ENCODE measurements at places on chromosomes 7 and 10. TPM values are rescaled to one million over a fixed set of nuclear protein-coding genes. Genes with fewer than 3 reads are reported as not detected.

CALY gene
- not detected for total RNA-seq

DNA sequence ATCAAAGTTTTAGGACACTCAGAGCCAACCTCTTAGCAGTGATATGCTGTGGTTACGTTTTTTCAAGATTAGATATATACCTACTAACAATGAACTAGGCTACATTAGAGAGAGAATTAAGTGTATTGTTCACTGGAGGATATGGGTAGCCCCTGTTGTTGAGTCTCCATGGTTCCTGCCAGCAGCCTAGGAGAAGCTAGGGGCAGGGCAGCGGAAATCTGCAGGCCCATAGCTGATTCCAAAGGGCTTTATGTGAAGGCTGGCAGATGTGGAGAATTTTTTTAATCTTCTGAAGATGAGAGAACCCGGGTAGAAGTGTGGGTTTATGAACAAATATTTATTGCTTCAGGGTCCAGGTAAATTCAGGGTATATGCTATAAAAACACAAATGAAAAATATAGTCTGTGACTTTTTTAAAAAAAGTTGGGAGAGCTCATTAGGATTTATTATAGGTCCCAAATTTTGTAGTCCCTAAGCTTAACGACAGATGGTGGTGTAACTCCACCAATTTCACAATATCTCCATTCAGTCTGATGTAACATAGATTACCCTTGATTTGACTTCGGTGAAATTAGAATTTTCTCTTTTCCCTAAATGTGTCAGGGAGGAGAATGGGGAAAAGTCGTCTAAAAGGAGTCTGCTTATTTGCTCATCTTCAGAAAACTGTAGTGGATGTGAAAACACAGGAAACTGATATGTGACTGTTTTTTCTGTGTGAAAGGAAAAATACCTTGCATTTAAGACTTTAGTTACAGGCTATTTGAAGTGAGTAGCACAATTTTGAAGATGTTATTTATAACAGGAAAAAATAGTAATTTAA lies 163.0 kb upstream of the PPP1R3A start:
- DNase-seq: no peak

DNA sequence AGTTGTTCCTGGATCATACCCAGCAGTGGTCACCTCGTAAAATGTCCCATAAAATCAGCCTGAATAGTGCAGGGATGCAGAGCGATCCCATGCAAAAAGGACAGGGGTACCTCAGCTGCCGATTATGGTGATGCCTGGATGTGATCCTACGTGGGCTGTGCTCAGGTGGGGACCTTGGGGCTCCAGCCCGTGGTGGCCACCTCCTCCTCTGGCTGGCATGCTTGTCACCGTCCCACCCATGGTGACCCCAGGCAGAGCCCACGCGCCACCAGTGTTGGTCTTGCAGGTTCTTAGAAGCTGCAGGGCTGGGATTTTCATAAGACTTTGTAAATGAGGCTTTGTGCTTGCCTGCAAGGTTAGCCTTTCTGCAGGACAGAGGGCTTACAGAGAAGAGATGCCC lies 97.2 kb downstream of the GLRX3 start:
- no peak for DNase-seq

MCU gene
- total RNA-seq: 12.4 TPM

- DNase-seq: no peak
Observed at GRCh38 chr7:66296001-66296521, 90.9 kb downstream of the TPST1 start.

DNA sequence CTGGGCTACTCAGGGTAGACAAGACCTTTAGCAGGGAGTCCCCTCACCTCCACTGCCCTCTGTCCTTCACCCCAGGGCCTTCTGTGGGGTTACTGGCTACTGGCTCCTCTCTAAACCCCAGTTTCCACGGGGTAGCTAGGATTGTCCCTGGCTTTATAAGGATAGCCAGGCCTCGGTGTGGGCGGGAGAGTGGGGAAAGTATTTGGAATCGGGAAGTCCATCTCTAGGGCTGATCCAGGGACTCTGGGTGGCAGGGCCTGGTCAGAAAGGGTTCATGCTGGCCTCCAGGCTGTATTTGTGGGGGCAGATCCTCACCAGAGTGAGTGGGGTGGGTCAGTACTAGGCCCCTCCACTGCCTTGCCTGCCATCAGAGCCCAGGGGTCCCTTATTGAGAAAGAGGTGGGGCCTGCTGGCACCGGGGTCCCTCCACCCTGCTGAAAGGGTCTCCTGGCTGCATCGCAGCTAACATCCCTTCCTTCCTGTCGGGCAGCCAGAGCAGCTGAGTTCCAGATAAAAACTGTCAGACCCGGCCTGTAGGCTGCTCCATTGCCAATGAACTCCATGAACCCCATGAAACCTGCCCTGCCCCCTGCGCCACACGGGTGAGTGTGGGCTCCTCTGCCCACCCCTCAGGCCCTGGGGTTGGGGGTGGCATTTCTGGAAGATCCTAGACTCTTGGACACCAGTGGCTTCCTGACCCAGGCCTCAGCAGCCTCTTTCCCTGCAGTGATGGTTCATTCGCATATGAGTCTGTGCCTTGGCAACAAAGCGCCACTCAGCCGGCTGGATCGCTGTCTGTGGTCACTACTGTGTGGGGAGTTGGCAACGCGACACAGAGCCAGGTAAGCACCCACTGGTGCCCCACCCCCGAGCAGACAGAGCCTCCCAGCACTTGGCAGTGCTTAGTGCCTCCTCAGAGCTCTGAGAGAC lies 7.3 kb downstream of the ZMIZ2 start:
- DNase-seq: no peak

DNA sequence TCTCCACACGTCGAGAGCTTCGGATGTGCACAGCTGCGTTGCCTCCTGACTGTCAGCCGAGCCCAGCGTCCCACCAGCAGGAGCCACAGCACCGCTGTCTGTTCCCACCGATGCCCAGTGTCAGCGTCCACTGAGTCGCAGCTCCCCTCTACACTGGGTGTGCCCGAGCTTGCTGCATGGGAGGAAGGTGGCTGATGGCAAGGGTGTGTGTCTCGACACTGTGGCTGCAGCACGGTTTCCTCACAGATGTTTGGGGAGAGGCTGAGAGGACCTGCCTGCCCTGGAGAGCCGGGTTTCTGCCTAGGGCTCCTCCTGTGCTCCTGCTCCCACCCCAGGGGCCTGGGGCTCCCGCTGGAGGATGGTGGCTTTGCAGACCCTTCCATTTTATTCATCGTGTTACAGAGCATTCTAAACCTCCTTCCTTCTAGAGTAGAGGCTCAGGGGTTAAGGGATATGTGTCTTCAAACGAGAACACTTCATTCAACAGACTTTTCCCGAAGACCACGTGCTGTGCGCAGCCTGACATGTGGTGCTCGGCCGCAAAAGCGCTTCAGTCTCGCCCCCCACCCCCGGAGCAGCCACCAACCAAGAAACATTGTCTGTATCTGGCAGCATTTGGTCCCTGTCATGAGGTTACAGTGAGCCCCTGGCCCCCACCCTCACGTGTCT lies 384.8 kb downstream of the DNAJB6 start:
- no peak for DNase-seq

DNA sequence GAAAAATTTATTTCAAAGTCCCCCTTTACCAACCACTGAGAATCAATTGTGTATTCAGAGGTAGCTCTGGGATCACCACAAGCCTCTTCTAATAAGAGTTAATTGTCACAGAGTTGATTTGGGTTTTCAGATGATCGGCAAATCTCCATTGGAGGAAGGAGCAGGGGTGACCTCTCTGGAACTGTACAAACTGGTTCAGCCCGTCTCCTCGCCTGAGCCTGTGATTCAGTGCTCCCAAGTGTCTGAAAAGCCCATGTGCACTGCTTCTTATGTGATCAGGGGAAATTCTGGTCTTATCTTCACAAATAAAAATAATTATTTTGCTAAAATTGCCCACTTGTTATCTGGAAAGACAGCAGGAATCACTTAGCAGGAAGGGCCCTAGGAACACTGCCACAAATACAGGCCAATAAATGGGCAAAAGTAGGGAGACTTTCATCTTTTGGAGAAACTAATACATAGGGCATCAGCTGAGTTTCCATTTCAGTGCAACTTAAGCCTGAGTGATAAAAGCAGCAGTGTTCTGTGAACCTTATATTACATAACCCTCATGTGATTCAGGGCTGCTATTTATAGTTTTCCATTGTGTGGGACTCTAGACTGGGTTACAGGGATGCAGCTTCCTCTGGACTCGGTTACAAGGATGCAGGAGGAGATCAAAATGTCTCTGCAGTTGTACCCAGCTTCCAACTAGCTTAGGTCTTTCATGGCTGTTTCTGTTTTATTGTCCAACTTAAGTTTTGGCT lies 32.3 kb downstream of the CDK1 start:
- DNase-seq: no peak

DNA sequence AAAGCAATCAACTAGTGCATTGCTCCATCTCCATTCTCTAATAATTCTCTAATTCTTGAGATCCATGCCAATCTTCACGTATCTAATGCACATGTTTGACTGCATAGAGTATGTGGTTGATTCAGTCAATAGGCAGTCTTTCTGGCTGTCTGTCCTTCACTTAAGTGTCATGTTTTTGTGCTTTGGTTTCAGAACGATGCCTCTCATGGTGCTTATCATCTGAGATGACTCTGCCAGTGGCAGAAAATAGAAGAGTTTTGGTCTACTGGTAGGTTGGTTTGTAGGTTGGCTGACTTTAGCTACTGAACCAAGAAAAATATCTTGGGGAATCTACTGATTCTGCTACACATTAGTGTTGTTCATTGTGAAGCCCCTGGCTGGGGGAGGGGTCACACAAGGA lies 364.2 kb downstream of the SFMBT2 start:
- DNase-seq: no peak

BMI1 gene
- total RNA-seq: 34.7 TPM

DNA sequence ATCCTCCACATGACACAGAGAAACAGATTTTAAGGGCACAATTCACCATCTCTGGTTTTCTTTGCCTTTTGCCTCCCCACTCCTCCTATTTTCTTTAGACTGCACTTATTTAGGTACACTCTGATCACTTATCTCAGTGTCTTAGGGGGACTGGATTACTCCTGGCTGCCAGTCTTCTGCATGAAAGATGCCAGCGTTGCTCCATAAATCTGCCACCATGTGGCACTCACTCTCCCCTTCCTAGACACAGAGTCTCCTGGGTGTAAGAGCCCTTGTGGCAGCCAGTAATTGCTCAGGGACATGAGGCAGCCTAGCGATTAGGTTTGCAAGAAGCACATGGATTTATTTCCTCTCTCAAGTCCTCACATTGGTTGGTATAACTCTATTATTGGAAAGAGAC lies 34.5 kb upstream of the RBM20 start:
- DNase-seq: no peak

GRCh38 chr7:157576415-157576814 lies 239.6 kb downstream of the DNAJB6 start:
- no peak for DNase-seq

CREB3L2 gene
- total RNA-seq: 39.6 TPM

PGAM1 gene
- total RNA-seq: 434 TPM

HABP2 gene
- total RNA-seq: not detected

- no peak for DNase-seq
Observed at GRCh38 chr10:71323407-71323806, 4.3 kb downstream of the SLC29A3 start.

DNA sequence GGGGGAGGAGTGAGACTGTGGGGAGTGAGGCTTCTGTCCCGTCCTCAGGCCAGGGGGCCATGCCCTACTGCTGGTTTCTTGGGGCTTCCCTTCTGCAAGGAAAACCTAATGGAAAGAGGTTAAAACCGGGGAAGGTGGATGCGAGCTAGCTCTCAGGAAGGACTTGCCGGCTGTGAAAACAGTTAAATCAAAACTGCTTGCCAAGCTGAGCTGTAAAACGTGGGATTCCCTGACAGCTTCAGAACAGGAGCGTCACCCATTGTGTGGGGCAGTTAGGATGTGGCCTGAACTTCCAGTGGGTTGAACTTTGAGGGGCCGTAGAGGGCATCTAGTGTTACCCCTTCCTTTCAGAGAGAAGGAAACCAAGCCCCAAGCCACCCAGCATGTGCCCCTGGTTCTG lies 13.1 kb downstream of the TSPAN15 start:
- DNase-seq: no peak

ITGB8 gene
- total RNA-seq: 8.6 TPM

GRCh38 chr7:141198194-141198958 lies 124.5 kb downstream of the TMEM178B start:
- DNase-seq: no peak

GRCh38 chr10:8275911-8276310 lies 221.4 kb downstream of the GATA3 start:
- no peak for DNase-seq

PRSS1 gene
- total RNA-seq: not detected

ESYT2 gene
- total RNA-seq: 60.0 TPM

- DNase-seq: no peak
Observed at GRCh38 chr7:80133361-80134114, 1.1 kb upstream of the GNAI1 start.

DNA sequence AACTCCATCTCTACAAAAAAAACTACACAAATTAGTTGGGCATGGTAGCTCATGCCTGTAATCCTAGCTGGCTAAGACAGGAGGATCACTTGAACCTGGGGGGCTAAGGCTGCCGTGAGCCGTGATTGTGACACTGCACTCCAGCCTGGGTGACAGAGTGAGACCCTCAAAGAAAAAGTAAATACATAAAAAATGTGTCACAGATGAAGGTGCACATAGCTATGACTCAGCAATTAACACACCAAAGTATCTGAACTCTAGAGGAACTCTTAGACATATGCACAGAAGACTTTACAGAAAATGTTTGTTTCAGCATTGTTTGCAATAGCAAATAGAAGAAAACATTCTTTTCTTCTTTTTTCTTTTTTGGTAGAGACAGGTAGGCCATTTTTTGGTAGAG lies 8.3 kb downstream of the C10orf62 start:
- no peak for DNase-seq

- DNase-seq: no peak
Observed at GRCh38 chr7:88217675-88218428, 2.0 kb downstream of the SRI start.

- no peak for DNase-seq
Observed at GRCh38 chr7:139526578-139527544, 3.4 kb downstream of the CLEC2L start.

DNA sequence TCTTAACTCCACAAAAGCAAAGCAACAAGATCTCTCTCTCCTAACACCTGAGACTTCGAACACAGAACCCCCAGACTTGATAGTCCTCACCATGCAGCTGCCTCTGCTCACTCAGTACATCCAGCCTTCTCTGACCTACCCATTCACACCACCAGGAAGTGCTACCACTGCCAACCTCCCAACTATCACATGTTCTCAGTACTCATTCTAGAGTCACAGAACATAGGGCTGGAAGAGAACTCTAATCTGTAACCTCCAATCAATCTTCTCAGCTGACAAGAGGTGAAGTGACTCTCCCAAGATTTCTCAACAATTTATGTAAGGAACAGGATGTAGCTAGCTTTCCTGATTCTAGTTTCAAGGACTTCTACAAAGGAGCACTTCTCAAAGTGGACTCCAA lies 3.8 kb downstream of the NUDCD3 start:
- DNase-seq: no peak

- no peak for DNase-seq
Observed at GRCh38 chr7:114138587-114138986, 219.8 kb upstream of the PPP1R3A start.

SNX10 gene
- 0.96 TPM for total RNA-seq

EGR2 gene
- total RNA-seq: 2.1 TPM

MRLN gene
- total RNA-seq: not detected

DNA sequence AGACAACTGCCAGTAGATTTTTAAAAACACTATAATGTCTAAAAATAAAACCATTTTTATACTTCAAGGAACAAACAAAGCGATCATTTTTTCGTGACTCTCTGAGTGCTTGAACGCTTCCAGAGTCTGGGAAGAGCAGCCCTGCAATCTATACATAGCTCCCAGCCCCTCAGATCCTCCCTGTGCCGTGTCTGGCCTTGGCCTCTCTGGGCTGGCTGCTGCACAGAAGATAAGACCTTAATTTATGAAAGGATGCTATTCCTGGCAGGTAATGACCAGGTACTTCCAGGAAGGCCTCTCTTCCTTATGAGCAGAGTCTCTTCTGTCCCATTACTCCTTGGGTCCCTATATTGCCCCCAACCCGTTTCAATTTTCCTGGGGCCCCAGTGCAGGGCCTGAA lies 200.9 kb upstream of the AOAH start:
- no peak for DNase-seq

CADPS2 gene
- 19.9 TPM for total RNA-seq

Measured in right atrium auricular region (tissue), 2 donors.